ENCODE measurements at places on chromosomes 3 and 15.

- no peak for DNase-seq
These were observed 79.6 kb downstream of the DIPK2A start for GRCh38 chr3:144051211-144051610.

GRCh38 chr3:187167777-187168176 is 28.5 kb upstream of the RPL39L start:
- no peak for DNase-seq

- DNase-seq: no peak
These were observed 130.4 kb upstream of the ADAMTS9 start for GRCh38 chr3:64818196-64818595.

DNA sequence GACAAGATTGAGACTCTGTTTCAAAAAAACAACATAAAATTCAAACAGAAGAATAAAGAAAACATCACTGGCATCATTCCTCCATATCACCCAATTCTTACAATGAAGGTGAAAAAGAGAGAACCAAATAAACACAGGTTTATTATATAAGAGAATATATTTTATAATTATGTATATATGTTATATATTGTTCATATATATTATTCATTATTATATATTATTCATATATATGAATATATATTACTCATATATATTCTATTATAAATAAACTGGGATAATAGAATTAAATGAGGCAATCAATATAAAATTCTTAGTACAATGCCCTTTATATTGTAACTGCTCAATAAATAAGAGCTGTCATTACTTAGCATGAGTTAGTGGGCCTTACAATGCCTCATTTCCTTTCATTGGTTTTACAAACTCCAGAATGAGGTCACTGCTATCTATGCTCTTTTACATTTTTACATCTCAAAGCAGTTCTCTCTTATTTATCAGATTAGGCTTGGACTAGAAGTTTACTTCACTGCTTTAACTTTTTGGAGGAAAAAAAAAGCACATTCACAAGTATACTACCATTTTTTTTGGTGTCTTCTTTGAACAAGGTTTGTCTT is 135.5 kb upstream of the TTC14 start:
- no peak for DNase-seq

GRCh38 chr3:130849091-130849552 is 44.8 kb upstream of the ATP2C1 start:
- DNase-seq: no peak

GRCh38 chr3:128950223-128950938 is 43.5 kb downstream of the CFAP92 start:
- DNase-seq: peak; percentile 45

DNA sequence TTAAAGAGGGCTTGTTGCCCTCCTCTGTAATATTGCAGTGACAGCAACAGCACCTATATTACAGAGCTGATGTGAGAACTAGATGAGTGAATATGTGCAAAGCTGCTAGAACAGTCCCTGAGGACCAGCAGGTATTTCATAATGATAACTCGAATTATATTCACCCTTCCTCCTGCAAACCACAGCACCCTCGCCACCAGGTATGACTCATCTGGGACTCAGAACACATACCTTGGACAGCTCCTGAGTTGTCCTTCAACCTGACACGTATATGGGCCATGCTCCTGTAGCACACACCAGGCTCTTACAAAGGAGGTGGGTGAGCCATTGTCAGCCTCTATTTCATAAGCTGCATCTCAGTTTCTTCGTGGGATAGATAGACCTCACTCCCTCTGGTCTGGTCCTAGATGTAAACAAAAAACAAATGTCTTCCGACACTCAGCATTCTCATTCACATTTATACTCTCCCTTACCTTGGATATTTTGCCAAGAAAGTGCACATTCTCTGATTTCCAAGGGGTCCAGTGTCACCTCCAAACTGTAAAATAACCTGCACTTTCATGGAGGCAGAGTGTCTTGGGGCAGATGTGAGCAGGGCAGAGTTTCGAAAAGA is 124.5 kb downstream of the TLE3 start:
- peak; percentile 77 for DNase-seq

- no peak for DNase-seq
These were observed 36.3 kb downstream of the TMEM212 start for GRCh38 chr3:171879472-171879871.

DNA sequence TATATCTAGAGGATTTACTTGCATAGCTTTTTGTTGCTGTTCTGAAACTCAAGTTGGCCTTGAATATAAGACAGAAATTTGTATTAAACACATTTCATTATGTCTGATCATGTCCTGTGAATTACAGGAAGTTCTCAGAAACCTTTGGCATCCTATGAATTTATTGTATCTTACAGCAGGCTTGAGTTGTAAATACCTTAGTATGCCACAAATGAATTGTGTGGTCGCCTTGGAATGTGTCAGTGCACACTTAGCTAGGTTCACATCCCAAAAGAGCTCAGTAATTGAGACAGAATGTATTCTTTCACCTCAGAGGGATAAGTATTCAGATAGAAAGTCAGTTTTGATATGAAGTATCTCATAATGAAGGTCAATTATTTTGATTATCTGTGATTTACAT is 83.4 kb downstream of the NEK11 start:
- peak; percentile 92 for DNase-seq

DNA sequence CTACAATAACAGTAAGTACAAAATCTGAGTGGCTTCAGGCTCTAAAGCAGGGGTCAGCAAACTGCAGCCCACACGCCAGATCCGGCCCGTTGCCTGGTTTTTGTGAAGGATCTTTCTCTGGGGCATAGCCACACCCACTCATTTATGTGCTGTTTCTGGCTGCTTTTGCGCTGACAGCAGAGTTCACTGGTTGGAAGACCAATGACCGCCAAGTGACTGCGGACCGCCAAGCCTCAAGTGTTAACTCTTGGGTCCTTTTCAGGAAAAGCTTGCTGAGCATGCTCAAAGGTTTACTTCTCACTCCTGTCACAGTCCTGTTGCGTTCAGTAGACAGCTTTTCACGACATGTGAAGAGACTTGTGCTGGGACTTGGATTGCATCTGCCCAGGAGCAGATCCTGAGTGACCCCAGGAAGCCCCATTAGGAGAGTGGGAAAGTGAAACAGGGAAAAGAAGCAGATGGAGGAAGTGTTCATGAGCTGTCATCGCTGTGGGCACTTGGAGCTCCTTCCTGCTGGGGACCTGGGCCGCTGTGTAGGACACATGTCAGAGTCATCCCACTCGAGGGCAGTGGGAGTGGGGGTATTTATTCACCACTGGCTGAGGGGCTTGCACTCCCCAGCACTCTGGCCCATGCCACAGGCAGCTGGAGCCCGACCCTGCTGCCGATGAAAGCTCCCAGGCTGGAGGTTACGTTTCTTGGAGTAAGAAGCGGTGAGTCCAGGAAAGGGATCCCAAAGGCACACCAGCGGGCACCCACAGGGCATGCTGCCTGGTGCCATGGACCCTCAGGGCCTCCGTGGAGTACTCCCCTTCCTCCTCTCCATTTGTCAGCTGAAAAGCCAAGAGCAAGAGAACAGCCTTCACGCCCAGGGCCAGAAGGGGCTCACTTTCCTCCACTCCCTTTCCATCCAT is 249.1 kb downstream of the PLCL2 start:
- no peak for DNase-seq

DNA sequence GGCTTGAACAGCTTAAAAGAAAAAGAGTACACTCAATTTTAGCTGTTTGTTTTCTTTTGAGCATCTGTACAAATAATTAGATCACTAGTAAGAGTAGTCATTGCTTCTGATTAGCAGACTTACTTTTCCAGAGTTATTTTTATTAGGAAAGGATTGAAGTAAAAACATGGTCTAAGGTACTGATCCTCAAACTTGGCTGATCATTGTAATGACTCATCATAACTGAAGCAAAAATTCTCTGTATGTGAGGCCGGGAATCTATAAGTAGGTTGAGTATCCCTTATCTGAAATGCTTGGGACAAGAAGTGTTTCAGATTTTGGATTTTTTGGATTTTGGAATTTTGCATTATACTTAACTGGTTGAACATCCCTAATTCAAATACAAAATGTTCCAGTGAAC is 12.4 kb downstream of the NMD3 start:
- no peak for DNase-seq

- no peak for DNase-seq
These were observed 230.7 kb upstream of the LYSMD4 start for GRCh38 chr15:99963976-99964375.

GRCh38 chr3:132421832-132422231 is 4.5 kb downstream of the DNAJC13 start:
- peak; percentile 50 for DNase-seq

- no peak for DNase-seq
These were observed 129.2 kb downstream of the NEK10 start for GRCh38 chr3:27239951-27240350.

GRCh38 chr15:70806992-70807712 is 43.8 kb upstream of the UACA start:
- DNase-seq: no peak

DNA sequence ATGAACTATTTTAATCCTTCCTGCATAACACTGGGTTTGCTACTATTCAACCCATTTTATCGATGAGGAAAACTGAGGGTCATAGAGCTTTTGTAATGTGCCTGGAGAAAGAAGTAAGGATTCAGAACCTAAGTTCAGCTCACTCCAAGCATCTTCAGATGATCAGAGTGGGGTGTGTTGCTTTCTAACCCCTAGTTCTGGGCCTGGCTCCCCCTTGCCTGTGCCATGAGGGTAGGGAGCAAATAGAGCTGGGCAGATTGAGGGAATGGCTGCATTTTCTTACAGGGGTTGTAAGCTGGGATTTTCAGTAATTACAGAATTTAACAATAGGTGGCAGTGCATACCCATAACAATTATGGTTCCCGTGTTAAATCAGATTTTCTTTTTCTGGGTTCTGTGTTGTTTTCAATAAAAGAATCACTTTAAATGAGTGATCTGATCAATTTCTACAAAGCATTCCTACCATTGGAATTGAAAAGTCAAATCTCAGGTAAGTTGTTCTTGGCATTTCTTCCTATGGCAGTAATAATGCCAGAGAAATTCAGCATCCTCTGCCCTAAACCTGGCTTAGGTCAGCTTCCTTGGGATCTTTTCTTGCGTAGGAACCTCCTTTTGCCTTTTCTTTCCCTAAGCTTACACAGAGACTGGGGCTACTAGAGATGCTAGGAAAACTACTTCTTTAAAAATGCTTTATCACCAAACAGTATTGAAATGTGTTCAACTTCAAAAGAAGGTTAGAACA is 103.8 kb upstream of the IL12A start:
- DNase-seq: peak; percentile 64

- DNase-seq: peak; percentile 6
These were observed 286.5 kb downstream of the SQOR start for GRCh38 chr15:45921376-45921775.

GRCh38 chr15:96889734-96890480 is 559.4 kb downstream of the NR2F2 start:
- DNase-seq: no peak

DNA sequence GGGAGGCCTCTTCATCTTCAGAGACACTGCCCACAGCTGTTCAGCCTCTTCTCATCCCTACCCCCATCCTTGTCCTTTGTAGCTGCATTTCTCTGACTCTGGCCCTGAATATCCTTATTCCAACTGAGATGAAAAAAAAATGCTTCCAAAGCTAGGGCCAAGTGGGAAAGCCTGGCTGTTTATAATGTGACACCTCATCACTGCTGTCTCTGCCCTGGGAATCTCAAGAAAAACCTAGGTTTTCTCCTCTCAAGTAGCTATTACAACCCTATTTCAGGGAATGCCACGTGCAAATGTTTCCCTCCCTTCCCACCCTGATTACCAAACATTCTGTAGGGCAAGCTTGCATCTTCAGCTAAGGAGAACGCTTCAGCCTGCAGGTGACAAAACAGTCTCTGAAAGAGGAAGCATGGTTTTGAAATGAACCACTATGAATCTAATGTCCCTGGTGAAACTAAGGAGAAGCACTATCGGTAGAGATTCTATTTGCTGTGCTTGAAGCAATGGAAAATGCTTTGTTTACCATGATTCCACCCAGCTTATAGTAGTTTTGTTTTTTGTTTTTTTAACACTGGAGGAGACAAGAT is 65.4 kb downstream of the USF3 start:
- DNase-seq: no peak

DNA sequence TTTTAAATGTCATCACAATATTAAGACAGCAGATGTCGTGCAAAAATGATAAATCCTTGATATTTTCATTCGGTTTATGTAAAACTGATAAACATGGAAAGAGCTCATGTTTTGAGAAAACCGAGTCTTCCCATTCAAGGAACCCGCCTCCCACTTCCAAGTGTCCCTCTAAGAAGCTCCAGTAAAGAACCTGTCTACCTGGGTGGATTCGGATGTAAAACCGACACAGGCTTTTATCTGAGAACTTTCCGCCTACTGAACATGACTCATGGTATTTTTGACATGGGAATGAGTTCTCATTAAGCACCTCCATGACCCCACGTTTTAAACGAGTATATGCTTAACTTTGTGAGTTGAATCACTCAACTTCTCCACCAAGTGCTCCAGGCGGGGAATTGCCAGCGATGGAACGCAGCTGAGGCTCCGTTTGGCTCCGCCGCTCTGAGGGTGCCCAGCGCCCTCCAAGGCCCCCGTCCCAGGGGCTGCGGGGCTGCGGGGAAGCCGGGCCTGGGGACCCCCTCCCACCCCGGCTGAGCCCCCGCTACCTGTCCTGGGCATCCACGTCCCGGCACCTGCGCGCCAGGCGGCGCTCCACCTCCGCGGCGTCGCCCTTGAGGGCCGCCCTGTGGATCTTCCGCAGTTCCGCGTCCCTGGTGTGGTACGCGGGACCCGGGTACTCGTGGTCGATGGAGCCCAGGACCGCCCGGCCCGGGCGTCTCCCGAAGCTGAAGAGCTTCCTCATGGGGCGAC is 119.9 kb downstream of the LMLN start:
- DNase-seq: peak; percentile 28

GRCh38 chr15:27681038-27681437 is 418.1 kb downstream of the OCA2 start:
- DNase-seq: peak; percentile 23

DNA sequence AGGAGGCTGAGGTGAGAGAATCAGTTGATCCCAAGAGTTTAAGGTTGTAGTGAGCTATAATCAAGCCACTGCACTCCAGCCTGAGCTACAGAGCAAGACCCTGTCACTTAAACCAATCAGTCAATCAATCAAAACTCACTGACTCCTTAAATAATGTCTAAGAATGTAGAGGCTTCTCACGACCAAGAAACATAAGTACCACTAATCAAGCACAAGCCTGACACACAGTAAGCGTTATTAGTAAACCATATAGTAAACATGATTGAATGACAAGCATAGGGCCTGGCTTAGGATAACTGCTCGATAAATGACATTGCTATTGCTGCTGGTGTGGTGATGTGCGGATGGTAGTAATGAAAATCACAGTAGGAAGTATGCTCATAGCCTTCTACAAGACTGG is 29.4 kb downstream of the C3orf85 start:
- DNase-seq: no peak

- DNase-seq: peak; percentile 44
These were observed 277.2 kb downstream of the TBL1XR1 start for GRCh38 chr3:176919836-176920765.

GRCh38 chr3:17945018-17945798 is 202.8 kb upstream of the TBC1D5 start:
- DNase-seq: no peak
